ENCODE measurements at places on chromosomes 13 and 19.

DNA sequence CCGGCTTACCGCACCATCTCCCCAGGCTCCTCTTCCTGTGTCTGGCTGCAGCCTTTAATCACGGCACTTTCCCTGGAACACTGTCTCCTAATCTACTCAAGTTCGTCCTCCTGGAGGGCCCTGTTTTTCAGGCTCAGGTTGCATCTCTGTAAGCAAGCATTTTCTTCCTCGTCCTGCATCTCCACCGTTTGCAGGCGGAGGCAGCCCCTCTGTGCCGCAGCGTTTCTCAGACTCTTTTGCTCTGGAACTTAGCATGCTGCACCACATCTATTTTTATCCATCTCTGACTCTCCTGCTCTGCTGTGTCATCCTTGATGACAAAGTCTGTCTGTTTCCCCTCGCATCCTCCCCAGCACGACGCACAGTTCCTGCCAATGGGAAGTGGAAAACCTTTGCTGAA, 117.5 kb downstream of the ATP8A2 start:
- no peak for DNase-seq

- DNase-seq = no peak
Observed at GRCh38 chr19:46495786-46496099, at the start of gene PNMA8B. Gene PNMA8B, minus strand, starts transcription at chr19:46495867. Its CDS starts 402 bp downstream, at chr19:46495465.

GRCh38 chr13:40581277-40581579, 85.2 kb downstream of the FOXO1 start:
- no peak for DNase-seq

DNA sequence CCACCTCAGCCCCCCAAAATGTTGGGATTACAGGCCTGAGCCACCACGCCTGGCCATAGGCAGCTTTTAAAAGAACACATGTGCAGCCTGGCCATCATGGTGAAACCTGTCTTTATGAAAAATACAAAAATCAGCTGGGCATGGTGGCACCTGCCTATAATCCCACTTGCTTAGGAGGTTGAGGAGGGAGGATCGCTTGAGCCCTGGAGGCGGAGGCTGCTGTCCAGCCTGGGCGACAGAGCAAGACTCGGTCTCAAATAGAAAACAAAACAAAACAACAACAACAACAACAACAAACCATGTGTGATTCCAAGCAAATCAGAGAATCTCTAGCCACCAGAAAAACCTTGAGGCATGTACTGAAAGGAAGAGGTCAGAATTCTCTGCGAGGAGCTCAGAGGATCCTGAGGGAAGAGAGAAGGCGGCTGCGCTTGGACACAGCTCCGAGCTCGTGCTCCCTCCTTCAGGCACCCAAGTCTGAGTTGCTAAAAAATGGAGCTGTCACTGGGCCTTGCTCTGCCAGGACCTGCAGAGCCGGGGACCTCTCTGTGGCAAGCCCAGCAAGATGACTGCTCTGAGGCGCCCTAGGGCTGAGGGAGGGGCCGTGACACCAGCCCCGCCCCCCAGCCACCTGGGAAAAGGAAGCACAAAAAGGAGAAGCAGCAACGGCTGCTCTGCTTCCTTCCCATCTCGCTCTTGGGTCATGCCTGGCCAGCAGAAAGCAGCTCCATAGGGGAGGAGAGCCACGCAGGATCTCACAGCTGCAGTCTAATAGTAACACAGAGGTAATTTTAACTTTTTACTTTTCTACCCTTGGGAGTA, at the start of gene ARL11:
Gene ARL11, plus strand, starts transcription at position 677 of the 822 bp plus-strand sequence. CDS start 1,941 bp downstream, outside the sequence.
- peak; percentile 83 for DNase-seq

GRCh38 chr19:6318772-6319171, 14.6 kb downstream of the ACER1 start:
- no peak for DNase-seq

DNA sequence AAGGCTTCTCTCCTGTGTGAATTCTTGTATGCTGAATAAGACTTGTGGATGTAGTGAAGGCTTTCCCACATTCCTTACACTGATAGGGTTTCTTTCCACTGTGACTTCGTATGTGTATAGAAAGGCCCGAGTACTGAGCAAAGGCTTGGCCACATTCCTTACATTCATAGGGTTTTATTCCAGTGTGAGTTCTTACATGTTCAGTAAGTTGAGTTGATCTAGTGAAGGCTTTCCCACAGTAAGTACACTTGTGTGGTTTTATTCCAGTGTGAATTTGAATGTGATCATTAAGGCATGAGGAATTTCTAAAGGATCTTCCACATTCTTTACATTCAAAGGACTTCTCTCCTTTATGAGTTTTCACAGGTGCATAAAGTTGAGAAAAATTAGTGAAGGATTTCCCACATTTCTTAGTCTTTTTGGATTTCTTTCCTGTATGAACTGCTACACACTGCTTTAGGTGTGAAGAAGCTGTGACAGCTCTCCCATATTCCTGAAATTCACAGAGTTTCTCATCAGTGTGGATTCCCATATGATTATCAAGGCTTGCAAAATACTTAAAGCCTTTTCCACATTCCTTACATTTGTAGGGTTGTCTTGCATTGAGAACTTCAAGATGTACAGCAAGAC, 10.4 kb downstream of the ZNF561 start:
- no peak for DNase-seq

DNA sequence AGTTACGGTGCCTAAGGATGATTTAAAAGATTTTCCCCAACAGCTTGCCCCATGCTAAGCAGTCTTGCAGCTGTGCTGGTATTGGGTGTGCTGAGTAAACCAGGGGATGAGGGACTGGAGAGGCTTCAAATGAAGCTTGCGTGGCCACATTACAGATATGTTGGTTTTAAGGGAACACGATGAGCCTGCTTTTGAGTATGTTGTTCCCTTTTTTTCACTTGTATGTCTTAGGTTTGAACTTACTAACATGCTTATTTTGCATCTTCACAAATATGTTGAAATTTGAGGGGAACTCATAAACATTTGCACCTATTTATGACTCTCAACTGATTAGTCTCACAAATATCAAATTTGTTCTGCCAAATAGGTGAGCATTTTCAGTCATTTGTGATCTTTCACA, 2.0 kb upstream of the IL17D start:
- no peak for DNase-seq

DNA sequence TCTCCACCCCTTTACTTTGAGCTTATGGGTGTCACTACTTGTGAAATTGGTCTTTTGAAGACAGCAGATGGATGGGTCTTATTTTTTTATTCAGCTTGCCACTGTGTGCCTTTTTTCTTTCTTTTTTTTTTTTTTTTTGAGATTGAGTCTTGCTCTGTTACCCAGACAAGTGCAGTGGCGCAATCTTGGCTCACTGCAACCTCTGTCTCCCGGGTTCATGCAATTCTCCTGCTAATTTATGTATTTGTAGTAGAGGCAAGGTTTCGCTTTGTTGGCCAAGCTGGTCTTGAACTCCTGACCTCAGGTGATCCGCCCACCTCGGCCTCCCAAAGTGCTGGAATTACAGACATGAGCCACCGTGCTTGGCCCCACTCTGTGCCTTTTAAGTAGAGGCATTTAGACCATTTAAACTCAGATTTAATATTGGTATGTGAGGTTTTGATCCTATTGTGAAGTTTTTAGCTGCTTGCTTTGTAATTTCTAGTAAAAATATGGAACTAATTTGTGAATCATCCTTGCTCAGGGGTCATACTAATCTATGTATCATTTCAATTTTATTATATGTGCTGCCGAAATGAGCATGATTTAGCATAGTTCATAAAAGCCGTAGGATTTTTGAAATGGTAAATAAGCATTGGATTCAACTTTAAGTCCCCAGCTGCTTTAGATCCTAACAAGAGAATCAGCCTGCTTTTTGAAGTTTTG, 584.5 kb downstream of the SLITRK1 start:
- DNase-seq = no peak

GRCh38 chr19:5452594-5453565, 2.3 kb upstream of the ZNRF4 start:
- DNase-seq = no peak

DNA sequence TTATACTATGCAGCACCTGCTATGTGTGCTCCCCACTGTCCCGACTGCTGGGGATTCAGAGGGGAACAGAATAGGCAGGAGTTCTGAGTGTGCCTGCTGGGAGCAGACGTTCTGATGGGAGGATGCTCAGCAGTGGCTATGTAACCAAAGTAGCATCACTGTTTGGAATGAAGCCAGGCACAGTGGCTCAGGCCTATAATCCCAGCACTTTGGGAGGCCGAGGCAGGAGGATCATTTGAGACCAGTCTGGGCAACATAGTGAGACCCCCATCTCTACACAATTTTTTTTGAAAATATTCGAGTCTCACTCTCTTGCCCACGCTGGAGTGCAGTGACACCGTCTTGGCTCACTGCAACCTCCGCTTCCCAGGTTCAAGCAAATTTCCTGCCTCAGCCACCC, 6.0 kb downstream of the ATG4D start:
- DNase-seq = no peak

GRCh38 chr13:113665597-113666328, 1.3 kb upstream of the GRK1 start:
- no peak for DNase-seq

DNA sequence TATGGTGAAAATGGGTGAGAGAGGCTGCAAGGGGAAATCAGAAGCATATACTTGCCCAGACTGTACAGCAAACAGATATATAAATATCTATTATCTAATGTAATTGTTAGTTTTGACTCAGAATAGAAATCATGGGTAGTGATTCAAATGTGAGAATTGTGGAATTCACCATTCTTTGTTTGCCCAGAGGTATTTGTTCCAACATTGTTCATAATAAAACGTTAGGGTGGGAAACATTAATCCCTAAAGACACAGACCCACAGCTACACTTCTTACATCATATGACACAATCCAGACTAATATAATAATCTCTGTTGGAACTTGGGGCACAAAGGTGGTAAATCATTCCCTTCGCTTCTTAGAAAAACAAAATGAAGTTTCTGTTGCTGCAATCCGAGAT, 646.5 kb upstream of the SLITRK6 start:
- DNase-seq = no peak

DNA sequence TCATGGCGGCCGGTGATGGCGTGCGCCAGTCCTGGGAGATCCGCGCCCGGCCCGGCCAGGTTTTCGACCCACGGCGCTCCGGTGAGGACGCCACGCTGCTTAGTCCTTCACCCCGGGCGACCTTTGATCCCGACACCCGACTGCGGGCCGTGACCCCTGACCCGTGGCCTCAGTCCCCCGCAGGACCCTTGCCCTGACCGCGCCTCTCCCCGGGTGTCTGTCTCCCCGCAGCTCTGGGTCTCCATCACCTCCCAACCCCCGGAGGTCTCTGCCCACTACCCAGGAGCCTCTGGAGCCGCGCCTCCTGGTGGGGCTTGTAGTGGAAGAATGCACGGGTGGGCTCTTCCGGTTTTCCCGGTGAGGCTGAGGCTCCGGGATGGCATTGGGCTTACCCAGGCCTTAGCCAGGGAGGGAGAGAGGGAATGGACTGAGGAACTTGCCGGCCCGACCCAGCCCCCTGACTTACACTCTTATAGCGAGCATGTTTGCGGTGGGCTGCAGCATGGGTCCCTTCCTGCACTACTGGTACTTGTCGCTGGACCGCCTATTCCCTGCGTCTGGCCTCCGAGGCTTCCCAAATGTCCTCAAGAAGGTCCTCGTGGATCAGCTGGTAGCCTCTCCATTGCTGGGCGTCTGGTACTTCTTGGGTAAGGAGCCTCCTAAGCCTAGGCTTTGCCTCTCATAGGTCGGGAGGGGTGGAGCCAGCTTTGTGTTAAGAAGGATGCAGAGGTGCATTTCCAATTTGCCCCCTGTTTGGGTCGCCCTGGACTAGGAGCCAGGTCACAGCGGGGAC, 566 bp downstream of the MPV17L2 start:
- peak; percentile 7 for DNase-seq

DNA sequence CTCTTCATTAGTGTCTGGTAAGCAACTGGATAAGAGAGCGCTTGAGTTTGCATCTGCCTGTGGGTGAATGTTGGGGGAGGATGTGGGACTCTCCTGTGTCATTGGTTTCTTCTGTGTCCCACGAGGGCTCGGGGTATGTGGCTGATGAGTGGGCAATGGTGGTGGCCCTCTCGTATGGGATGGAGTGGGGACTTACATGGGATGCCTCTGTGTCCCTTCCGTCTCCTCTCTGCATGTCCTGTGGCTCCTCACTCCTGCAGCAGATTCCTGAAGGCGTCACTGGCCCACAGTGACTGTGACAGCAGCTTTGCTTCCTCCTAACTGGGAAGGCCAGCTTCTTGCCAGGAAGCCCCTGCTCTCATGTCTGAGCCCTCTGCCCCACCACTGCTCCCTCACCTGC, 2.6 kb upstream of the LRP3 start:
- no peak for DNase-seq

DNA sequence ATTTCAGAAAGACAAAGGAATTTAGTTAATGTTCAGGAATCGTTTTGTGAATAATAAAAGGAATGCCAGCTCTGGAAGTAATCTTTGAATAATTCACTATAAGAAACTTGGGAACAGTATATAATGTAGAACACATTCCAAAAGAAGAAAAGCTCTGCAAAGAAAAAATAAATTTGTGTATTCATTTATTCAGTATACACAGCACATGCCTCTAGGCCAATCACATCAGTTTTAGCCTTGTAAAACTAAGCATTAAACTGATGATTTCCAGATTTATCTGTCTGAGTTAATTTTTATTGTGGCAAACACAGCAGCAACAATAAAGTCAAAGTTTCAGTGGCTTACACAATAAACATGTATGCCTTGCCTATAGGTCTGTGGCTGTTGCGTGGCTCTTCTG, 5.7 kb upstream of the RXFP2 start:
- no peak for DNase-seq

DNA sequence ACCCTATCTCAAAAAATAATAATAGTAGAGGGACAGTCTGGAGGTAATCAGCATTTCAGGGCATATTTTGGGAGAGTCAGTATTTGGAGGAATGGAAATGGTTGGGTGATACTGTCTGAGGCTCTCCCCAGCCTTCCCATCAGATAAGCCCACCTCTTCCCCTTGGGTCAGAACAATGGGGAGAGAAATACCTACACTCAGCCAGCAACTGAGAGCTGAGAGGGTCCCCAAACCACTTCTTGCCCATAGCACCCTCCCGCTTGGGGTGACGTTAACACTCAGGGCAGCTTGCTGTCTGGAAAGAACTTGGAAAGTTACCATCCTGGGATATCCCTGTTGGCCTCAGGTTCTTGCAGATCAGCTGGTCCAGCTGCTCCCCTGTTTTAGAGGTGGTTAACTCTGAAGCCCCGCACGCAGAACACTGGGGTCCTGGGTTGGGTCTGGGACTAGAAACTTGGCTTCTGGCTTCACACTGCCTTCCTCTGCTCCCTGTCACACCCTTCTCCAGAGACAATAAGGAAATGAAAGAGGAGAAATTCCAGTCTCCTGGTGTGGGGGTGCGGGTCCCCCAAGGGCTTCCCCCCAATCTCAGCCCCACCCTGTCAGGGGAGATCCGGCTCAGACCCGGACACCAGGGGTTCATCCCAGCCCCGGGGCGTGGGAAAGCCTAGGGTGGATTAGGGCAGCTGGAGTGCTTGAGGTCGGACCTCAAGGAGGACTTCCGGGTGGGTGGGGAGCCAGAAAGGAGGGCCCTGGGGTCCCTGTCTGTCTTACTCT, 2.5 kb downstream of the FOXA3 start:
- DNase-seq = no peak

- no peak for DNase-seq
Observed at GRCh38 chr13:59086147-59086546, 1077.6 kb downstream of the DIAPH3 start.
